ENCODE measurements at places on chromosomes 3 and 15. TPM values are rescaled to one million over a fixed set of nuclear protein-coding genes. Genes with fewer than 3 reads are reported as not detected.

The SEMA7A gene
- total RNA-seq, result 15.0 TPM

The TRH gene
- not detected for total RNA-seq

The MAP4 gene
- 172 TPM for total RNA-seq

The GABRR3 gene
- not detected for total RNA-seq

- DNase-seq, result no peak
Measured at GRCh38 chr3:171967137-171967783, 72.1 kb upstream of the FNDC3B start.

DNA sequence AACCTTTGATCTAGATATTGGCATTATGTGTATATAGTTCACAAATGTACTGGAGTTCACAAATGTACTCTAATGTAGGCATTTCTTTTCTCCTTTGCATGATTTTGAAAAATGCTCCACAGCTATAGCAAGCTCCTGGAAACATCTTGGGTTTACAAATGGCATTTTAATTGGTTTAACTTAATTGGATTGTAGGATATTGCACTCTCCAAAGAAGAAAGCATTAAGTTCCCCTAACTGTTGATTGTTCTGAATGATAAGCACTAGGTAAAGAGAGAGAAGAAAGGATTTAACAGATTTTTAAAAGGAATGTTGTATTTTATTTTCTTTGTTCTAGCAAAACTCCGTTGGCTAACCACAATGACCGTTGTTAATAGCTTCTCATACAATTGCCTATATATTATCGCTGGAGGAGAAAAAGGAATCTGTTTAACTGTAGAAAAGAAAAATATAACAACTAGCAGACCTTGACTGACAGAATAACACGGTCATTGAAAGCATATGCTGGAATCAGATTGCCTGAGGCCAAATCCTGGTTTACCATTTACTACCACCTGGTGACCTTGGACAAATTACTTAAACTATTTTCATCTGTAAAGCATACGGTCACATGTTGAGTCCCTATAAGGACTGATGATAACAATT, 170.8 kb downstream of the PEX5L start:
- DNase-seq, result no peak

GRCh38 chr3:54393150-54393549, 270.8 kb downstream of the CACNA2D3 start:
- DNase-seq, result no peak

GRCh38 chr3:157412323-157412855, 24.3 kb upstream of the PTX3 start:
- no peak for DNase-seq

DNA sequence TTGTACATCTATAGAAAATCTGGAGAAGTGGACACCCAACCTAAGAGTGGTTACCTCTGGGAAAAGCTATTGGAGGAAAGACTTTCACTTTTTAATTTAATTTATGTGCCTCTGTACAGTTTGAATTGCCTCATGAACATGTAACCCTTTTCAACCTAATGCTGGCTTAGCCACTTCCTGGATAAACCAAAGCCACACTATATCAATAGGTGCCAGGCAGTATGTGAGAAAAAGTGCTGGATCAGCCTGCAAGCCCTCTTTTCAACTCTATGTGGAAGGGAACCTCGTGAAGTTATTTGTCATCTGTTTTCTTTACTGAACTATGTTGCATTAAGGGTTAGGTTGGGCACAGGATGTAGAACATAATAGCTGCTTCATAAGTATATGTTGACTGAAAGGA, 9.3 kb upstream of the TOPAZ1 start:
- no peak for DNase-seq
